Stimulated activated CD4-positive, alpha-beta T cell treated with anti-CD3 and anti-CD28 coated beads, Interleukin-12 subunit alpha, Interleukin-12 subunit beta, amount 100 ng/mL, for 24 hours (primary cell): ENCODE measurements at places on chromosomes 1 and 21.

GRCh38 chr1:209989525-209989924 lies 51.5 kb downstream of the SYT14 start:
- DNase-seq = no peak

DNA sequence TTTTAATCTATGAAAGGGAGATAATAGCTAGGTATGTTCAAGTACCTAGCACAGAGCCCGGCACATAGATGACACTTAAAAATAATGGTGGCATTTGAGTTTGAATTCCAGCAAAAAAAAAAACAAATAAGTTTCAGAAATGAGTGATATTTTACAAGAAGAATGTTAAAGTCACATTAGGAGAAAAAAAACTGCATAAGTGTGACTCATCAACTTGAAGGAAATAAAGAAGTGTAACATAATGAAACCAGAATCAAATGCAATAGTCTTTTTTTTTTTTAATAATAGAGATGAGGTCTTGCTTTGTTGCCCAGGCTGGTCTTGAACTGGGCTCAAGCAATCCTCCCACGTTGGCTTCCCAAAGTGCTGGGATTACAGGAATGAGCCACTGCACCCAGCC lies 17.1 kb downstream of the DNASE2B start:
- no peak for DNase-seq

DNA sequence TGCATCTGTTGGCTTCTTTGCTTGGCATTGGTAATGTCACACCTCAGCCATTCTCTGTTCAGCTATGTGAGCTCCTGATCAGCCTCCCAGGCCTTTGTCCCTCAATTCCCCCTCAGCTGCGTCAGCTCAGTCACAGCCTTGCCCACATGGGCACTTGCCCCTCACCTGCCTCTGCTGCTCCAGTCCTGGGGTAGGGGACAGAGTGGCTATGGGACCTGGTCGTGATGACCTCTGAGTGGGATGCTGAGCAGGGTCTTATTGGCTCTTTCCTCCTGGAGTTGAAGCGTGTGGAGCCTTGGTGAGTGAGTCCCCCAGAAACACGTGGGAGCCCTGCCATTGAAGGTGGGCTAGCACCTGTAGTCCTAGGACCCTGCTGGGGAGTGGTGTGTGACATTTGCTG lies 61.4 kb upstream of the TLR5 start:
- no peak for DNase-seq

DNA sequence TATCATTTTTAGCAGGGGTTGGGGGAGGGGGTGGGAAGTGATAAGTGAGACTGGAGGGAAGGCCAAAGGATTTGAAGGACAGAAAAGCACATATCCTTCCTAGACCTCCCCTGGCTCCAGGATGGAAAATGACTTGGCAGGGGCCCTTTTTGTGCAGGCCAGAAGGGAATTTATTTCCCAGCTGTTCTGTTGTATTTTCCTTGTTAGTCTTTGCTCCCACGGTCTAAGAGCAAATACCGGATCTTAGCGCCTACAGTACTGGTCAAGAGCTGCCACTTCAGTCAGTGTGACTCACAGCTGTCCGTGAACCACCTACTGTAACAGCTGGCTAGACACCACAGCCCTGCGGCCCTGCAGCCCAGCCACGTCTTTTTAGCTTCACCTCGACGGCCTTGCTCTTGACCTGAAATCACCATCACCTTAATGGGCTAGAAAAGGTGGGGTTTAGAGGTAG lies 51.0 kb upstream of the ERRFI1 start:
- no peak for DNase-seq

DNA sequence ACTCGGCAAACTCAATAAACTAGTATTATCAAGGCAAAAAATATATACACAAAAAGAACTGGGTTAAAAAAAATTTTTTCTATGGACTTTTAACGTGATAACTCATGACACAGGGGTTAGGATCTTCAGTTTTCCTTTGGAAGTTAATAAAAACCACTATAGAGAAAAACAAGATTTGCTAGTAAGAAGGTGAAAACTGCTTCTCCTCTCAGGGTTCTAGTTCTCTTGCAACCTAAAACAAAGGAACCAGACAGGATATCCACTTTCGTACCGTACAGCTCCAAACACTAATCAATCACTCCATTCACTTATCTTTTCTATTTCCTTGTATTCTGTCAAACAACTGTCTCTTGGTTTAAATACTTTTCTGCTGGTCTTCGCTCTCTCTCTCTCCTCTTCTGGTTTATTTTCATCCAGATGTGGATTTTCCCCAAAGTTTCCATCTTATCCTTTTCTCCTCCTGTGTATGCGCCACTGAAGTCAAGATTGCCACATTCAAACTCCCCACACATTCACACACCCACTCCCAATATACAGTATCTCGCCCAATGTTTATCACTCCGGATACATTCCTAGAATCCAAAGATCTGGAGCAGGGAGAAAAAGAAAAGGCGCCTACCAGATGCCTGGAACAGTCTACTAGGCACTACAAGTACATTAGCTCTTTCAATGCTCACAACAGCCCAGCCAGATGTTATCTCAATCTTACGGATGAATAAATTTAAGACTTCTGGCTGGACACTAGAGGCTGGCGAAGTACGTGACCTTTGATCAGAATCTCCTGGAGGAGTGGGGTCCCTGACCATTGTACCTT lies 775 bp upstream of the PRPF38B start:
- no peak for DNase-seq

DNA sequence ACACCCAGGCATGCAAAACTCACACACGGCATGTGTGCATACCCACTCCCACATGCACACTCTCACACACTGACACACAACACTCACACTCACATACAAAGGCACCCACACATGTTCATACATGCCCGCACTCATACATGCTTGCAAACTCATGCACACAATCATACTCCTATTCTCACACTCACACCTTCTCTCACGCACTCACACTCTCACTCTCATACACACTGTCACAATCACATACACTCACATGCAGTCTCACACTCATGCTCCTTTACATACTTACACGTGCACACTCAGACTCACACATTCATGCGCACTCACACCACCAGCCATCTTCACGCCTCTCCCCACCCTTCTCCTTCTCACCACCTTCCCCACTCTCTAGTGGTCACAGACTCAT lies 3.1 kb downstream of the SLC5A9 start:
- DNase-seq = no peak

DNA sequence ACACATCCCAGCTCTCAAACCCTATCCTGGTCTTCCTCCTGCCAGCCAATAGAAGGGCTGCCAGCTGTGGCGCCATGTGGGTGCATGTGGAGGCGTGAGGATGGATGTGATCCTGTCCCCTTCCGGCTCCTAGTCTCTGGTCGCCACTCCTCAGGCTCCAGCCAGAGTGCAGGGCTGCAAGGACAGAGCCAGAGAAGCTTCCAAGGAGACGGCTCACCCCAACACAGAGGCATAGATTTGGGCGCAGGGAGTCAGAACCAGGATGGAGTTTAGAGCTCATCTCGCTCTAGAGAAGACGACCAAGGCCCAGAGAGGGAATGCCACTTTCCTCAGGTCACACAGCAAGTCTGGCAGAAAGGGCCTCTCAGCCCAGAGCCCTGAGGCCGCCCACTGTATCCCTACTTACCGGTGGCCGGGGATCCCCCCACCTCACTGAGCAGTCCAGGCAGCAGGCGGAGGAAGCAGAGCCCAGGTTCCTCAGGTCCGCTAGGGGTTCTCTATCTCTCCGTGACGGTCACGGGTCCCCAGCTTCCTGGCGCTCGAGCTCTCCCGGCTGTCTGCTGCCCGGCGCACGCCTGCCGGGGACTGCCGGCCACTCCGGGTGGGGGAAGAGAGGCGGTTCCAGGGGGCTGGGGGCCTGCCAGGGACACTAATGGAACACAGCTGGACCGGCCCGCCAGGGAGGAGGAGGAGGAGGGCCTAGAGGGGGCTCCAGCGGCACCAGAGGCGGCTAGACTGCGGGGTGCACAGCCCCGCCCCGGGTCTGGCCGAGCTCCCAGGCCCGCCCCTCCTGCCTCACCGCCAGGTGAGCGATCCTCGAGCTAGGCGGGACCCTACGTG lies at the start of gene COL16A1:
TSS of gene COL16A1 (minus strand) at position 587 of the 840 bp plus-strand sequence. CDS start 1,824 bp downstream, outside the sequence.
- no peak for DNase-seq

DNA sequence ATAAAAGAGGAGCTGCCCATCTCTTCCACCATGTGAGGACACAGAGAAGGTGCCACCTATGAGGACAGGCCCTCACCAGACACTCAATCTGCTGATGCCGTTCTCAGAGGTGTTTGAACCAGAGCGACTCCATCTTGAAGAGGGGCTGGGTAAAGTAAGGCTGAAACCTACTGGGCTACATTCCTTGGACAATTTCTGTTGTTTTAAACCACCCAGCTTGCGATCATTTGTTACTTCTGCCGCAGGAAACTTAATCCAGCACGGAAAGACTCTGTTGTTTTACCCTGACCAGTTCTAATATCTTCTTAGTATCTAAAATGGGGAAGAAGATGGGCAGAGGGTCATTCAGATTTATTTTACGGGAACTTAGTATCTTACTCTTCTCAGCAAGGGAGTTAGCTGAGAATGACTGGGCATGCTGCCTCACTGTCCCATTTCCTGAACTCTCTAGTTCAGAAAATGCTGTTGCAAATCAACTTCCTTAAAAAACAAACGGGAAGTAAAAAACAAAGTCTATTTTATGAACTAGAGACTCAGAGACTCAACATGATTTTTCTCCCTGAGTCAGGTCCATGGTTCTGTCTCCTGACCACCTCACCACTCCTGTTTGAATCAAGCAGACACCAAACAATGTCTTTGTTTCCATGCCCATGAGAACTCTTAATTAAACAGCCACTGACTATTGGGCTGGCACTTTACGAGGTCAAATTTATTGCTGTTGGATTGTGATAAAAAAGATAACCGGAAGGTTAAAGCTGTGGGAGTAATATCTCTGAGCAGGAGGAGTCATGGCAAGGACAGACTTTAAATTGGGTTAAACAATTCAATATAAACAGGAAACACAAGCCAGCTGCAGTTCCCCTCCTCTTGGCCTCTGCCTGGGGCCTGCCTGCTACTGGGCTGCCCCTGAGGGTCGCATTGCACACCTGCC lies 23.8 kb upstream of the IFNAR1 start:
- no peak for DNase-seq

DNA sequence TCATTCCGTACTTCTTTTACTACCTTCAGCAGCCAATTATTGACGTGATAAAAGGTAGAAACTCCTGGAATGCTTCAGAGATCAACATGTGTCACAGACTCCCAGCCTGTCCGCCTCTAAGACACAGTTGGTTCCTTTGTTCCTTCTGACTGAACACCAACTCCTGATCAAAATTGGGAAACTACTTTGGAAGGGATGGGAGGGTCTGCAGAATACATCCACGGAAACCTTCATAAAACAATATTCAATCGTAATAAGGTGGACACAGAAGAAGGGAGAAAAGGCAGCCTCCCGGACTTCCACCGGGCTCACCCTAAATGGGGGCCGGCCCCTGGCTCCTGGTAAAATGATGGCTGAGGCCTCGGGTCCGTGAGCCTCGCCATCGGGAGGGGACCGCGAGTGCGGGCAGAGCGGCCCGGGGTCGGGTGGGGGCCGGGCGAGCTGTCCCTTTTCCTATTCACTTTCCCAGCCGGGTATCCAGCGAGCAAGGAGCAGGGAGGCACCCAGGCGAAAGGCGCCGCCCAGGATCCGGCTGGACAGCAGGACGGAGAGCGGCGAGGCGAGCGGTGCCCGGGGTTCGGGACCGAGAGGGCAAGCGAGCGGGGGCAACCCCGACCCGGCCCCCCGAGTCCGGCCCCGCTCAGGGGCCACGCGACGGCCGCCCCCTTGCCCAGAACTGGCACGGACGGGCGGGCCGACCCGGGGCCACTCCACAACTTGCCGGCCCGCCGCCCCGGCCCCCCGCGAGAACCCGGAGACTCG lies 805 bp downstream of the NRIP1 start:
- no peak for DNase-seq

DNA sequence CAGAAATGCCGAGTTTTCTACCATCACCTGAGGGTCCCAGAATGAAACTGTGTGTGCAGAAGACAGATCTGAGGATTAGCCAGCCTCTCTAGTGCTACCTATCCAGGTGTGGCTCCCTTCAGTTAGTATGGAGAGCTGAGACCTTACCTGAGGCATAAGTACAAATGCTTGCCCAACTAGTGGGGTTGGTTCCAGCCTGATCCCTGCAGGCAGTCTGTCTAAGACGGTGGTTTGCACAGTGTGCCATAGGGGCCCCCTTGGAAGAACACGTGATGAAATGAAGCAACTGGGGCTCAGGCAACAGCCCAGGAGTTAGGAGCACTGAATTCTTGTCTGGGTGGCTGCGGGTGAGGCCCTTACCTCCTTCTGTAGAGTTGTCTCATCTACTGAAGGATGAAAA lies 15.6 kb downstream of the S100A7A start:
- DNase-seq = no peak

DNA sequence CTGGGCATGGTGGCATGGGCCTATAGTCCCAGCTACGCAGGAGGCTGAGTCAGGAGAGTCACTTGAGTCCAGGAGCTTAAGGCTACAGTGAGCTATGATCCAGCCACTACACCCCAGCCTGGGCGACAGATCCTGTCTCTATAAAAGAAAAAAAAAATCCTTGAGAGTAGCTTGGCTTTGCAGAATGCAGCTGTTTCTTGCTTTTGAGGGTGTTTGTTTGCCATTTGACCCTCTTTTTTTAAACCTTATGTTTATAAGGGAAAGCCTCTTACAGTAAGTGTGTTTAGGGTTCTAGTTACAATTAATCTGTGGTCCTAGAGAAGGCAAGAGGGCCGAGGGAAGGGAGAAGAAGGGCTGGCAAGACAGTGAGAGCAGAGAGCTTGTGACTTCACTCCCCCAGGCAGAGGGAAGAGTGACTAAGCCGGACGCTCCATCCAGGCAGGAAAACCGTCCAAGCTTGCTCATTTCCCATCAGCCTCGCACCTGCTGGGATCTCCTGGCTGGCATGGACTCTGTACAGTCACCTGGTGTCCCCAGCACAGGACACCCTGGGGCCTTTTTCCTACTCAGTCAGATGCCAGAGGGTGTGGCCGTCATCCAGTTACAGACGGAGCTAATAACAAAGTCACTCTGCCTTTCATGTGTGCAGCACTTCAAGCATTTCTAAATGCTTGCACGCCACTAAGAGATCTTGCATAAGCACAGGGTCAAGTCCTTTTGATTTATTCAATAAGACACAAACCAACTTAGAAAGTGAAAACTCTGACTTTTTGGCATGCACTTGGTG lies 55.5 kb upstream of the PSEN2 start:
- DNase-seq = no peak

GRCh38 chr1:236522937-236523703 lies 662 bp upstream of the LGALS8 start:
- DNase-seq = no peak

GRCh38 chr1:1149416-1149815 lies 24.3 kb upstream of the TTLL10 start:
- DNase-seq = no peak

DNA sequence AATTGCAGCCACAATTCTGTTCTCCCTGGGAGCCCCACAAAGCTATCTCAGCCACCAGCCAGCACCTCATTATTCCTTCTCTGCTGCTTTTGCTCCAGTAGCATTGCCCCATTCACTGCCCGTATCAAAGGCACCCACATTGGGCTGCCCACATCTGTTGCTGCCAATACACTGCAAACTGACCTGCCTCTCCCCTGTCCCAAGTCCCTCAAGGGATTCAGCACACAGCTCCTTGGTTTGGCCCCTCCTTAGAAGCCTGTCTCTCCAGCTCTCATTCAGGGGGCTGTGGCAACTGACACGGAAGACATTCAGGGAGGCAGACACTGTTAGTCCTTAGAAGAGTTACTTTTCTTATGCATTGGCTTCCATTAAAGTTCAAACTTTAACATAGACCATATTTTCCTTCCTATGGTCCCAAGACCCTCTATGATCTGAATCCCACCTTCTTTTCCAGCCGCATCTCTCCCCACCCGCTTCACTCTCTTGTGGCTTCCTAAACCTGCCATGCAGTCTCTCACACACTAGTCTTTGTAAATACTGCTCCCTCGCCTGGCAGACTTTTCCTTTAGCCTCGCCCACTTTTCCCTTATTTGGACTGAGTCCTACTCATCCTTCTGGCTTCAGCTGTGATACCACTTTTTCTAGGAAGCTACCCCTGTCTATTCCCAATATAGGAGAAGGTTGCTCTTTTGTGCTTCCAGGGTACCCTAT lies 19.3 kb upstream of the KLHDC8A start:
- DNase-seq = no peak
